Right ventricle myocardium inferior (tissue), 1 donor: ENCODE measurements at places on chromosomes 6 and 20.

GRCh38 chr6:37354526-37355384 lies 972 bp downstream of the RNF8 start:
- peak; percentile 65 for DNase-seq

DNA sequence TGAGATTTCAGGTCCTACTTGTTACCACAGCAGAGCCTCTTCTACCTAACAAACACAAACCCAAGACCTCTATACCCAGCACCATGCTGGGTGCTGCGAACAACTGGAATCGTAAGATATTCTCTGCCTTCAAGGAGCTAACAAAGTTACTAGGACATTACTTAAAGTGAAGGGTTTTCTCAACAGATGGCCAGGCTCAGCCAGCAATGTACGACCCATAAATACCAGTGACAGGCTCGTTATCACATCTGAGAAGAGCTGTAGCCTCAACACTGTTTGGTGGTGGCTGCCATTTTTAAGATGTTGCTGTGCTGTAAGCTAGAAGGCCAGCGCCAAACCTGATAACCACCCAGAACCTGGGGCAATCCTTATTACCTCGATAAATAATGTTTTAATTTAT lies 406.5 kb downstream of the KIF16B start:
- no peak for DNase-seq

DNA sequence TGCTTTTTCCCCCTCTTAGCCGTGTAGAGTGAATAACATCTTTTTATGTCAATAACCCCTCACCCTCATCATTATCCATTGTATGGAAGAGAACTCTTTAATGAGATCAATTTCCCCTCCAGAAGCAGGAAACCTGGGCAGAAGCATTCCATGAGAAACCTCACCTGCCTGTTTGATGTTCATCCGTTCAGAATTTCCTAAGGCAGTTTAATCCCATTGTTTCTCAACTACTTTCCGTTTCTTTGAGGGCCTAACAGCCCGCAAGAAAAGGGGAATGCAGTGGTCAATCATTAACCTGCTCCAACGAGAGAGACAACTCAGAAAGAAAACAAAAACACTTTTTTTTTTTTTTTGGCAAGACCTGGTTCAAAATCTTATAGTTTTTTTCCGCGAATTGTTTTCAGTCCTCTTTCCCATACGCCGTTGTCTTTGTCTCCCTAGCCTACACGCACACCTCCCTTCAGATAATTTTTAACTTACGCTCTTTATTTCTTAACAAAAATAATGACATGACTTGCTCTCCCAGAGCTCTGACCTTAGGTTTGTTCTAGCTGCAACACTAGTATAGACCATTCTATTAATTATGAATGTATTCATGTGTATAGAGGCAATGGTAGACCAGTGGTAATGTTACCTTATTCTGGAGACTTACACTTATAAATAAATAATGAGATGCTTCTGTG lies 25.6 kb upstream of the ID4 start:
- no peak for DNase-seq

GRCh38 chr20:25024171-25024570 lies 31.6 kb upstream of the APMAP start:
- no peak for DNase-seq

DNA sequence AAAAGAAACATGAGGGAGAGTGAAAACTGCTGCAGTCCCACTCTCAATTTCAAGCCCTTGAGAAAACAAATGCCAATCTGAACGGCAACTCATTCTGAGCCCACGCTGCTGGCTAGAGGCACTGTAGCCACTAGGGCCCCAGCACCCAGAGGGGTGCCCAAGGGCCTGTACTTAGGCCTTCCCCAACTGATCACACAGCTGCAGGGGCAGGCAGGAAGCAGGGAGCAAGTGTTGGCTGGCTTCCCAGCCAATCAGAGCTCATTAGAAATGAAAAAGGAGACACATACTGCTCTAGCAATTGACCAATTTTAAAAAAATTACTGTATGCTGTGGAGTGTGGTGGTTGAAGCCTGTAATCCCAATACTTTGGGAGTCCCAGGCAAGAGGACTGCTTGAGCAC lies 3.7 kb upstream of the BEND3 start:
- DNase-seq: no peak

DNA sequence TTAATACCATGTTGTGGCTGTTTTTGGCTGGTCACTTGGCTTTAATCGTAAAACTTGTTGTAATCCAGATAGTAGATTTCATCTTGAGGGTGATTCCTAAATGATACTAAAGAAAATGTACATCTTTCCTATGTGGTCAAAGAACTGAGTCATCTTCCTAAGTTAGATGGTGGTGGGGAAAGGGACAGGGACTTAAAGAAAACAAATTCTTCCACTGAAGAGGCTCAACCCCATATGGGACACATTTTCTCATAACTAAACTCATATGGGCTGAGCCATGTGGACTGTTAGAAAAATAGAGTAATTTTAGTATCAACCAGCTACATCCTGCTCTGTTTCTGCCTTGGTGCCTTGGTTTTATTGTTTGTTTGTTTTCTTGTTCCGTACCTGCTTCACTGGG lies 155.8 kb downstream of the TSHZ2 start:
- DNase-seq: no peak

- no peak for DNase-seq
Observed at GRCh38 chr6:106074146-106074545, 12.0 kb upstream of the PRDM1 start.

DNA sequence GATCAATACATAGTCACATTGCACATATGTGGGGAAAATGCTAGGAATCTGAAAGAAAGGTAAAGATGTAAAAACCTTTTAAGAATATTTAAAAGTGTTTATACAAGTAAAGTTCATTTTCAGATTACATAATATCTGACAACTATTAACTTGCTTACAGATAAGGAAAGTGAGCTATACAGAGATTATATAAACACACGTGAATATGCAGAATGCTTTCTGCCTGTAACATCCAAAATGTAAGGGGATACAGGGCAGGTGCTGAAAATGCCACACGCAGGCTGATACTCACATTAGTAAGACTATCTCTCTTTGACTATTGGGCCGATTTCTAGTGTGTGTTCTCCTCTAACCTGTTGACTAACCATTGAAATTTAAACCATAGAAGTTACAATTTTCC lies 17.9 kb upstream of the MAP7 start:
- DNase-seq: no peak

GRCh38 chr20:46898423-46898822 lies 3.8 kb downstream of the EYA2 start:
- no peak for DNase-seq

GRCh38 chr6:32216285-32216684 lies 7.6 kb downstream of the NOTCH4 start:
- no peak for DNase-seq
